ENCODE measurements at places on chromosomes 2 and 18.

DNA sequence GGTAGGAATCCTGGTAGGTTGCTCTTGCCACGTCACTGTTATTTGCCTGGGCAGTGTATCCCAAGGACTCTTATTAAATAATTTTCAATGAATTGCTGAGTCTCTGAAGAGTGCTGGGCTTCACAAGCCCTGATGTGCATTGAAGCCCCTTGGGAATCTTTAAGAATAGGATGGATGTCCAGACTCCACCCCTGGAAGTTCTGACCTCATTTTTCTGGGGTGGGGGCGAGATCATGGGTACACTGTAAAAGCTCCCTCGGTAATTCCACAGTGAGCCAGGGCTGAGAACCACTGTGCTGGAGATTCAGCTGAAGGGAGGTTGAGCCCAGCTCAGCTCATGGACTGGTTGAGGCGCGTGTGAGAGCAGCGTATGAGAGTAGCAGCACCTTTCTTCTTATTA lies 140.2 kb downstream of the PIEZO2 start:
- no peak for DNase-seq

- no peak for DNase-seq
These were observed 4.4 kb downstream of the SESTD1 start for GRCh38 chr2:179260224-179260623.

DNA sequence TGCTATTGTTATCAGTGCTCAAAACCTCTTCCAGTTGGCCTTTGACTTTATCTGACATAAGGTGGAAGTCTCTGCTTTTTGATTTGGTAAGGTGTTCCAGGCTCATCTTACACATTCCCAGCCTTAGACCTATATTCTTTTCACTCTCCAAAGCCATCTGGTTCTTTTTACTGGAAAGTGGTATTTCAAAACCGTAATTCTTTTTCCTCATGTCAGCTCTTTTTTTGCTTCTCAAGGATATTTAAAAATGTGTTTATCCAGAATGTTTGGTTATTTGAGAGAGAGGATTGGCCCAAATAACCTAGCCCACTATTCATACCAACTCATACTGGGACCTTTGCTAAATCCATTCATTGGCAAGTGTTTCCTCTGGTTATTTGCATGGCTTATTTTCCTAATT lies 411.2 kb upstream of the PIK3C3 start:
- no peak for DNase-seq

- DNase-seq = no peak
These were observed 45.7 kb downstream of the CCDC93 start for GRCh38 chr2:117967977-117968718.

- no peak for DNase-seq
These were observed 33.9 kb upstream of the ATIC start for GRCh38 chr2:215277944-215278343.

- DNase-seq = peak; percentile 4
These were observed 10.6 kb upstream of the MC5R start for GRCh38 chr18:13813271-13813849.

GRCh38 chr18:38695559-38696280 lies 1130.1 kb upstream of the CELF4 start:
- peak; percentile 62 for DNase-seq

DNA sequence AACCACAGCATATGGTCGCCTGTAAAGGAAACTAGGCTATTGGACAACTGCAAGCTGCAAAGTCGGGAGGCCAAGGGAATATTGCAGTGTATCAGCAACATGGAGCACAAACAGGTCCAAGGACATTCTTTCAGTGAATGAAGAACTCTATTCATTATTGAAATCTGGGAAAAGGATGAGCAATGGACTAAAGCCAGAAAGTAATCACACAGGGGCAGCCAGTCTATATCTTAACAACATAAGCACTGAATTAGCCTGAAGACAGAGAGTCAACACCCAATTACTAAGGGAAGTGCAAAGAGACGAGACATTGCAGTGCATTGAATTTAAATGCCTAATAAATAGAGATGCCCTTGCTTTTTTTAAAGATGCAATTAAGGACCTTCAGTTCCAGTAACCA lies 615.5 kb upstream of the SETBP1 start:
- no peak for DNase-seq

DNA sequence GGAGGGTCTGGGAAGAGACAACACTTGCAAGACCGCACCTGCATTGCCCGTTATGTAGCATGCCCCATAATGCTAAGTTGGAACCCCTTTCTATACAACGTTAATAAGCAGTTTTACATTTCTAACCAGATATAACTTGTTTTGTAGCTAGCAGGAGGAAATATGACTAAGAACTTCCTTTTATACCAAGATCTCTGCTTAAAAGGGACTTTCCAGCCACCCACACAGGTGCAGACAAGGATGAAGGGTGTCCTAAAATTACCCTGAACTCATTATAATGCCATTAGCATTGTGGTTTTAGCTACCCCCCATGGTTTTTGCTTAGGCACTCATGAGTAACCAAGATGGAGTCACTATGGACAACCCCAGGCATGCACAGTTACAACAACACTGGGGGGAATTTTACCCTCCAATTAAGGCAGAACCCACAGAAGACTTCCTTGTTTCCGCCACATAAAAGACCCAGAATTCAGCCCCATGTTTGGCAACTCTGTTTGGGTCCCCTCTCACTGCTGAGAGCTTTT lies 362.8 kb downstream of the CBLN2 start:
- no peak for DNase-seq

GRCh38 chr2:56812432-56812831 lies 628.6 kb downstream of the CCDC85A start:
- no peak for DNase-seq

Data from bone marrow (tissue), 2 donors.